NCI-H1048 (cell line): ENCODE measurements at places on chromosomes 6 and 20.

- DNase-seq: no peak
Measured at GRCh38 chr6:127115746-127116145, 2.7 kb upstream of the RSPO3 start.

- DNase-seq: no peak
Measured at GRCh38 chr6:109336221-109336961, 45.9 kb downstream of the CD164 start.

GRCh38 chr6:168410035-168410434 is 30.9 kb upstream of the SMOC2 start:
- DNase-seq: no peak

GRCh38 chr6:33744001-33744848 is 2.5 kb downstream of the IP6K3 start:
- peak; percentile 39 for DNase-seq

GRCh38 chr6:37511910-37512399 is 12.3 kb upstream of the CCDC167 start:
- no peak for DNase-seq

GRCh38 chr6:149951626-149952025 is 9.8 kb downstream of the ULBP2 start:
- no peak for DNase-seq

DNA sequence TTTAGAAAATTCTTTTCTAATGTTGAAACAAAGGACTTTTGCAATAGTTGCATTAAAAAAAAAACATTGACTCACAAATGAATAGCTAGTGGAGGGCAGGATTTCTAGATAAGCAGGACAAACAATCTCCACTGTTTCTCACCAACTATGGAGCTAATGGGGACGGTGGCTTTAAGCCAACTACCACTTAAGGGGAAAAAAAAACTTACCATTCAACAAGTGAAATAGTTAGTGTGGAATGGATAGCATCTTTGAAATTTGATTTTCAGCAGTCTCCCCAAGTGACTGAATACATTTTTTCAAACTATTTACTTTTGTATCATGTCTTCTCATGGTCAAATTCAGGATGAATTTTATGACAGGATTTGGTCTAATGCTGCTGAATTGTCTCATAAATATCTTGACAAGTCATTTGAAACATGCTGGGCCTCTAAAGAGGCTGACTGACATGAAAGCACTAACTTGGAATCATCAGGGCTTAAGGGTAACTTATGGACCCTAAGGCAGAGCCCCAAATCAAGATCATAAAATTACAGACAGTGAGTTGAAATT is 100.5 kb downstream of the EYA4 start:
- DNase-seq: no peak

- no peak for DNase-seq
Measured at GRCh38 chr20:61809006-61809770, 256.5 kb downstream of the TAF4 start.

- DNase-seq: no peak
Measured at GRCh38 chr20:44959082-44959637, 1.0 kb downstream of the TOMM34 start.

- no peak for DNase-seq
Measured at GRCh38 chr6:119240257-119241110, 109.1 kb downstream of the MAN1A1 start.

DNA sequence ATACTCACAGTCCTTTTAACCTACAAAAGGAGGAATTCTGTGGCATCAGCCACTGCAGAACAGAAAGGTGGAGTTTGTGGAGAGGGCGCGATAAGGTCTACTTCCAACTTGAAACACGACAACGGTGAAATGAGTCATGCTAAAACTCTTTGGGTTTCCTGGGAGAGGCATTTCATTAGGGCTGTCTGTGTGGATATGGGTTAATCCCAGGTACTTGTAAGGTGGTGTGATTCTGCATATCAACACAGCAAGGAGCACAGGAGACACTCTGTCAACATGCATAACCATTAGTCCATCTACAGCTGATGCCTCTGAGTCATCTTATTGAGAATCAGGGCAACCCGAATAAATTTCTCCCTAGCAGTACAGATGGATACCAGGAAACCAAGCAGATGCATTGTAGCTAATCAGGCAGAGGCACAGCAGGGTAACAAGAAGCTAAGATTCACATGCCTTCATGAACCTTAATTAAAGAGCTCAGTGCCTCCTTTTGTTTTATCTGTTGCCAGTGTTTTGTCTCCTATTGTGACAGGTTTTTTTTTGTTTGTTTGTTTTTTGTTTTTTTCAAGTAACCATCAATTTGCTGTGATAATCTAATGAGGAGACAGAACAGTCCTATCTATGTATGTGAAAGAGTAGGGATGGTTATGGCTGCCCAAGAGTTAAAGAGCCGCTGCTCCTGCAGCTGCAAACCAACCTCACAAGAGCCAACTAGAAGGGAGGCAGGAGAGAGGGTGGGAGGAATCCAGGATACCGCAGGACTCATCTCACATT is 315.8 kb upstream of the SOX4 start:
- DNase-seq: no peak

- no peak for DNase-seq
Measured at GRCh38 chr6:34381081-34381480, 11.4 kb downstream of the NUDT3 start.

DNA sequence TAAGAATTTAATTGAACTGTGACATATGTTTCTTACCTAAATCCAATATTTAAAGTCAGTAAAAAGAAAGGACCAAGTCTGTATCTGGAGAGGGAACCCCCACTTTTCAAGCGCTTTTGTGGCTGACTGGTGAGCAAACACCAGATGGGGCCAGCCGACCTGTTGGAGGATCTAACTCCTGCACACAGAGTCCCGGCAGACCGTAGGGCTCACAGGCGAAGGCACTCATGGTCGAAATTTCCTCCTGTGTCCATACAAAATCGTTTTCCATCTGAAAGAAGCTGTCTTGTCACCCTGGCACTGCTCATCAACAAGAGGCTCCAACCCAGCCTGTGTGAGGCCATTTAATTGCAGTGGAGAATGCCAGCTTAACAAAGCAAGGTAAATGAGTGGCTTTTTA is 94.0 kb downstream of the SCML4 start:
- DNase-seq: no peak

GRCh38 chr6:108074057-108074358 is 533 bp downstream of the OSTM1 start:
- no peak for DNase-seq

- DNase-seq: no peak
Measured at GRCh38 chr6:28368522-28368921, 18.8 kb downstream of the ZKSCAN3 start.

- DNase-seq: no peak
Measured at GRCh38 chr6:43278524-43279078, 19.5 kb upstream of the SLC22A7 start.

DNA sequence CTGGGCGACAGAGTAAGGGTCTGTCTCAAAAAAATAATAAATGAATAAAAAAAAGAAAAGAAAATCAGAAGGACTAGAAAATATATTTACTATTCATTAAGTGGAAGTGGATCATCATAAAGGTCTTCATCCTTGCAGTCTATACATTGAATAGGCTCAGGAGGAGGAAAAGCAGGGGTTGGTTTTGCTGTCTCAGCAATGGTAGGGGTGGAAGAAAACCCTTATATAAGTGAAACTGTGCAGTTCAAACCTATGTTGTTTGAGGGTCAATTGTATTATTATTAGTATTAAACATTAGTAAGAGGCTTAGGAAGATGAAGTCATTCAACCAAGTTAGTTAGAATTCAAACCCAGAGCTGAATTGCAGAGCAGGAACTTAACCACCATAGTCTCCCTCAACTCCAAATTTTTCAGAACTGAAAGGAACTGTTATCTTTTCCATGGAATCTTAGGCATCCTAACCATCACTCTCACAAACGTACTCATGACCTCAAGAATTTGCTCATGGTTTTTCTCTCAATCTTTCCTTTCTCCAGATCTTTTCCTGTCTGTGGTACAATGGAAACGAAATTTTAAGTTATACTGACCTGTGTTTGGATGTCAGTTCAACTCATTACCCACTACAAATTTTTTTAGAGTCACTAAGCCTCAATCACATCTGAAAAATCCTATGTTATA is 7.7 kb upstream of the SMIM13 start:
- no peak for DNase-seq
